Stomach (tissue), 19 donors: ENCODE measurements at places on chromosomes 2 and 18. TPM values are rescaled to one million over a fixed set of nuclear protein-coding genes. Genes with fewer than 3 reads are reported as not detected.

NGEF gene
- total RNA-seq = 16.9 TPM

DNA sequence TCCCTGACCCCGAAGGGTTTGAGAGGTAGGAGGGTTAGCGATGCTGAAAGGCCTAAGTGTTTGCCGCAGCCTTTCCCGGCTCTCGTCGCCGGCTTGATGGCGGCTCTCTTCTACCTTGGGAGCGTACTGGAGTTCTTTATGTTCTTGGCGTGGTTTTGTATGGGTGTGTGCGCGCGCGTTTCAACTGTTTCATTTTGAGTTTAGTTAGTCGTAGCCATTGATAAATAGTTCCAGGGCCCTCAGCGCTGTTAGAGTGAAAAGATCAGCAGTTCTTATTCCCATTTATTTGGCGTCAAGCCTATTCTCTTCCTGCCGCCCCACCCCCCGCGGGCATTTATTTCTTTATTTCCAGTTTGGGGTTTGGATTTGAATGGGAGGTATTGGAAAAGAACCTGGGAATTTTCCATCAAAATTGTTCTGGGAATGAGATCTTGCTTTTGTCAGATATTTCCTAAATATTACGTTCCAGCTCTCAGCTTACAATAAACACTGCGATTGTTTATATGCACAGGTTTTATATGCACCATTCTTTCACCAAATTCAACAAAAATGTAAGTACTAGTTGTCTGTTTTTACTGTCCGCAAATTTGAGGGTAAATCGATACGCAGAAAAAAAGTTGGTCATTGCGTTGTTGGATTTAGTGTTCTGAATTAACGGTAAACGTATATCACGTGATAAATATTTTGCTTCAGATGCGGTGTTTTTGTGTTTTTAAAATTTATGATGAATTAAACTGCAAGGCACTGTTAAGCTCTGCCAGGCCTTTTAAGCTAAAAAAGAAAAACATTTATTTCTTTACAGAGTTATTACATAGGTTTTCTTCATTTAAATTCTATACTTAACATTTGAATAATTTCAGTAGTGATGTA lies 954 bp downstream of the CCNT2 start:
- DNase-seq = peak; percentile 51

DNA sequence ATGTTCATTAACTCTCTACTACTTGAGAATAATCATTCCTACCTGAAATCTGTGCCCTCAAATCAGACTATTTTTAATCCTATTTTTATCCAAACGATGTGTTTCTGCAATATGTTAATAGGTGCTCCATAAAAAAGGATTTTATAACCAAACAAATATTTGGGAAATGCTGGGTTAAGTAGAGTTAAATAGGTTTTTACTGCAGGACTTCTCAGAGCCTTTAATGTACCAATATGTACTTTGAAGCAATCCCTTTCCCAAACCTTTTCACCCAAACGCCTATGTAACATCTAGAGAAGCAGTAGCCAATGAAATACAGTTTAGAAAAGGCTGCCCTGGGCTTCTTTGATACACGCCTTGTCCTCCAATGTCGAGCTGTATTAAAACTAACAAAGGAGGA lies 182.5 kb downstream of the SP3 start:
- no peak for DNase-seq

DLGAP1 gene
- total RNA-seq = not detected

DNA sequence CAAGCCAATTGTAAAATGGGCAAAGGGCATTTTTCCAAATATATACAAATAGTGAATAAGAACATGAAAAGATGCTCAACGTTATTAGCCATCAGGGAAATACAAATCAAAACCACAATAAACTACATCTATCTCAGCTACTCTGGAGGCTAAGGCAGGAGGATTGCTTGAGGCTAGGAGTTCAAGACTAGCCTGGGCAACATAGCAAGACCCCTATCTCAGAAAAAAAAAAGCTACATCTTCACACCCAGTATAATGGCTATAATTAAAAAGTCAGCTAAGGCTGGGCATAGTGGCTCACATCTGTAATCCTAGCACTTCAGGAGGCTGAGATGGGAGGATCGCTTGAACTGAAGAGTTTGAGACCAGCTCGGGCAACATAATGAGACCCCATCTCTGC lies 12.6 kb upstream of the NCL start:
- DNase-seq = no peak

LYPD6B gene
- not detected for total RNA-seq

DNA sequence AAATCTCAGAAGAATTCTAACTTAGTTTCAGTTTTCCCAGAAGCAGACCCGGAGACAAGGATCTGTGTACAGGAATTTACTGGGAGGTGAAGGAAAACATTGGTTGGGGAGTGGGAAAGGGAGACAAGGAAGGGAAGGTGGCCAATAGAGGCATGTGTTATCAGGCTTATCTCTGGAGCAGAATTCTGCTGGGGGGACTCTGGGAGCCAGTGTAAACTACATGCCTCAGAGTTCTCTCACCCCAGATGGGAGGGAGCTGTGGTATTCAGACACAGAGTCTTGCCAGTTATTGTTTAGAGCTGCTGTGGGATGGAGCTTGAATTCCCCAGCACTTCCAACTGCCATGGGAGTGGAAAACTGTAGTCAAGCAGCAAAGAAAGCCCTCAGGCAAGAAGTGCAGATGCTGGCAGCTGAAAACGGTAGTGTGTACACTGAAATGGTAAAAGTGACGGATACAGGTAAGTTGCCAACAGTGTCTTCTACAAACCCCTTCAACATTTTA lies 19.0 kb downstream of the DNPEP start:
- peak; percentile 61 for DNase-seq

- DNase-seq = peak; percentile 25
Measured at GRCh38 chr2:198657512-198658121, 800.1 kb downstream of the SATB2 start.

GRCh38 chr2:101479328-101479727 lies 4.4 kb upstream of the RFX8 start:
- DNase-seq = peak; percentile 13

CAPG gene
- 48.2 TPM for total RNA-seq

GRCh38 chr2:18276583-18277075 lies 283.8 kb downstream of the RDH14 start:
- DNase-seq = no peak

DNA sequence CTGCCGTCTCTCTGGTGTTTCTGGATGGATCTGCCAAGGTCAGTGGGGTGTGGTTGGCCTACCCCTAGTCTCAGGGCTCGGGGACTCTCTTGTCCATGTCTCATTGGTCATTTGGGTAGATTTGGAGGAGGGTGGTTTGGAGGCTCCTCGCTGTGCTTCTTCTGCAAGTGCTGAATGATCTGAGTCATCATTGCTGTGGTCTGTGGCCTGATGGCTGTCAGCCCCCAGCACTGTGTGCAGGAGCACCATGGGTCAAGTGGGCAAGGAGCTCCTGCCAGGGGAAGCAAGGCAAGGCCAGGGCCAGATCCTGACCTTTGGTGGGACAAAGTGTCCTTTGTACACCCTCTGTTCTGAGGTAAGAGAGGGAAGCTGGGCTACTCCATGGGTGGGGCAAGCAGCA lies 221.8 kb downstream of the FHOD3 start:
- DNase-seq = no peak
